ENCODE measurements at places on chromosomes 1 and 21. TPM values are rescaled to one million over a fixed set of nuclear protein-coding genes. Genes with fewer than 3 reads are reported as not detected.

Gene C4BPB
- total RNA-seq, result 2.4 TPM

Gene RGS1
- 1.6 TPM for total RNA-seq

Gene ANGPTL3
- not detected for total RNA-seq

Gene CYP4X1
- total RNA-seq, result not detected

Gene PTPN14
- total RNA-seq, result 106 TPM

Gene ALG6
- total RNA-seq, result 12.5 TPM

Gene TNFRSF4
- not detected for total RNA-seq

Gene PLA2G4A
- 39.7 TPM for total RNA-seq

Gene MSH4
- not detected for total RNA-seq

Gene SLC30A10
- total RNA-seq, result not detected

Gene FAM72B
- total RNA-seq, result 1.5 TPM

Gene TENT5C
- total RNA-seq, result 1.5 TPM

Gene LRRC38
- not detected for total RNA-seq

Gene TNFRSF1B
- total RNA-seq, result 14.2 TPM

Gene AADACL3
- not detected for total RNA-seq

Gene NTNG1
- 0.22 TPM for total RNA-seq

Gene SLC35E2B
- 51.4 TPM for total RNA-seq

Gene SLC2A5
- 2.6 TPM for total RNA-seq

Gene PYGO2
- 20.4 TPM for total RNA-seq

Gene ZNF124
- total RNA-seq, result 30.4 TPM

Gene SLAMF1
- under 0.01 TPM for total RNA-seq

Gene GNAT2
- not detected for total RNA-seq

Gene S100A12
- not detected for total RNA-seq

Gene BRINP3
- total RNA-seq, result not detected

Gene CTSS
- total RNA-seq, result 11.8 TPM

Gene IFI44L
- 1.3 TPM for total RNA-seq

Gene SPRR5
- total RNA-seq, result not detected

Gene PGLYRP3
- not detected for total RNA-seq

Gene OR14K1
- total RNA-seq, result not detected

Gene KIAA1614
- 3.9 TPM for total RNA-seq

Gene SPRR2G
- total RNA-seq, result not detected

Gene AVPR1B
- total RNA-seq, result not detected

Gene AQP10
- not detected for total RNA-seq

Gene SLC26A9
- not detected for total RNA-seq

Gene FCRL6
- total RNA-seq, result not detected

Gene OR2M3
- total RNA-seq, result under 0.01 TPM

Gene SPATA1
- 0.88 TPM for total RNA-seq

Gene BGLAP
- total RNA-seq, result 0.57 TPM

Gene CD1B
- total RNA-seq, result not detected

Gene CD34
- total RNA-seq, result not detected

Gene SPRR2E
- total RNA-seq, result not detected

Gene GPR3
- 2.9 TPM for total RNA-seq

Gene LAX1
- under 0.01 TPM for total RNA-seq

Gene RCC2
- total RNA-seq, result 125 TPM

Gene KCNE1
- total RNA-seq, result 1.3 TPM

Gene LENEP
- total RNA-seq, result 0.86 TPM

Gene AK5
- 17.1 TPM for total RNA-seq

Measured in placental pericyte (primary cell).